ENCODE measurements at places on chromosomes 16 and 17. TPM values are rescaled to one million over a fixed set of nuclear protein-coding genes. Genes with fewer than 3 reads are reported as not detected.

CBX2 gene
- 3.3 TPM for total RNA-seq

CTU2 gene
- 17.5 TPM for total RNA-seq

TEX19 gene
- not detected for total RNA-seq

METTL2A gene
- 18.4 TPM for total RNA-seq

FASN gene
- 28.0 TPM for total RNA-seq

TNK1 gene
- 6.2 TPM for total RNA-seq

GAS2L2 gene
- total RNA-seq: 0.28 TPM

DNA sequence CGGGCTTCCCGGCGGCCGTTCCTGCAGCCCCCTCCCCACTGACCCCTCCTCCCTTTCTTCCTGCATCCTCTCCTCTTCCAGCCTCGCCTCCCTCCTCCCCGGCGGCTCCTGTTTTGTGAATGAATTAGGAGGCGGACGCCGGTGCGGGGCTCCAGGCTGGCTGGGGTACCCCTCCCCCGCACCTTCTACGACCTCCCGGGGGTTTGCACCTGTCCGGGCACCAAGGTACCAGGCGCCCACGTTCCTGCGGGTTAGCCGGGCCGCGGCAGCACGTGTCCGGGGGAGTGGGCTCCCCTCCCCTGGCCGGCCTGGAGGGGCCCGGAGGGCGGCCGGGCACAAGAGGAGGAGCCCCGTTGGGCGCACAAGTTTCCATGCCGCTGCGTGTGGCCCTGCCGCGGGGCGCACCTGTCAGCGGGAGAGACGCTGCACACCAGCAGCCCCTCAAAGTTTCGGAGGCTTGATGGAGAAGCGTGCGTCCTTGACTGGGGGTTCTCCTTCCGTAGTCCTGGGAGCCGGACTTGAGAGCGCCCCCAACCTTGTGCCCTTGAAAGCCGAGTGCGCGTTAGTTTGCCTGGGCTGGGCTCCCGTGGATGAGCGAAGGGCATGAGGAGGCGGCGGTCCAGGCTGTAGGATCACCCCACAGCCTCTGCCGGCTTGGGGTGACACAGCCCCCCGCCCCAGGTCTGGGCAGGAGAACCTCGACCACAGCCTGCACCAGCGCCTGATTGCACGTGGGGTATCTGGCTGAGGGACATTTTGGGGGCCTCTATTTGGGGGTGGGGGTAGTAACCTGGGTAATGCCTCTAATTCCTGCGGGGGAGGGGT is 1.2 kb downstream of the HAS3 start:
- H3K27ac ChIP-seq: no peak overlapping the region
- H3K4me1 ChIP-seq: peaks cover 29% of the 10 kb centered on the region
- peak overlapping the region; percentile 63 for H3K4me3 ChIP-seq
- DNase-seq: no peak
- H3K36me3 ChIP-seq: no peaks in the 10 kb centered on the region
- H3K27me3 ChIP-seq: no peaks in the 10 kb centered on the region

DNA sequence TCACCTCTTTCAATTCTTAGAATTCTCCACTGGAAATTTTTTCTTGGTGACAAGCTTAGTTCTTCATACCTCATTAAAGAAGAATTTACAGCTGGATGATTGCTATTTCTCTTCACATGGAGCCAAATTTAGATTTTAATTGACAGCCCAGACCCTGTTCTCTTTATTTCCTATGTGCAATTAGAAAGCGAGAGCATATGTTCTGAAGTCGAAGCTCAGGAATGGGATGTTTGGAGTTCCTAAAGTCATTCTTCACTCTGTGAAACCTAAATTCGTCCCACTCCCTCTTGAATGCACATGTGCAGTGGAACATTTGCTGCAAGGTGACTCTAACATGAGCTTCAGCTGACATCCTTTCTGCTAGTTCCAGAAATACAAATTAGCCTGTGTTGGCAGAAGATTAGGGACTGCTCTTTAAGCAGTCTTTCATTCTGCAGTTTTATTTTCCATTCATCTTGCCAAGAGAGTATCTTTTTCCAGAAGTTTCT is 129.3 kb upstream of the KCNJ16 start:
- no peaks in the 10 kb centered on the region for H3K36me3 ChIP-seq
- no peaks in the 10 kb centered on the region for H3K4me1 ChIP-seq
- no peaks in the 10 kb centered on the region for H3K27me3 ChIP-seq
- H3K4me3 ChIP-seq: no peak overlapping the region
- H3K27ac ChIP-seq: peak overlapping the region; percentile 2

DNA sequence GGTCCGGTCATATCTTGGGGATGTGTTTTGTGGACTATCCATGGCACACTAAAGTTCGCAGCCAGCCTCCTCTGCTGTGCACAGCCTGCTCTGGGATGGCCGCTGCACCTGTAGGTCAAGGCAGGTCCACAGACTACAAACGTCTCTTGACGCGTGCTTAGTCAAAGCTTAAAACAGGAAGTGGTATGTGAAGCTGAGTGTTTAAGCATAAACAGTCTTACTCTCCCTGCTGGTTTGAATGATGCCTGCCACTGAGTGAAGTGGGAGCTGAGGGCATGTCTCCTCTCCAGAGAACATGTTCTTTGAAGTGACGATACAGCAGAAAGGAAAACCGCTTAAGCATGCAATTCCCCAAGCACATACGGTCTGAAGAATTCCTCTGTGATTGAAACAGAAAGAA is 365.6 kb downstream of the SLC39A11 start:
- no peak overlapping the region for H3K27ac ChIP-seq
- no peak overlapping the region for H3K4me3 ChIP-seq
- H3K36me3 ChIP-seq: no peaks in the 10 kb centered on the region
- H3K27me3 ChIP-seq: no peaks in the 10 kb centered on the region

GRCh38 chr16:10086620-10087019 is 95.6 kb downstream of the GRIN2A start:
- H3K4me3 ChIP-seq: no peak overlapping the region
- peaks cover 4% of the 10 kb centered on the region for H3K4me1 ChIP-seq
- DNase-seq: no peak
- H3K27ac ChIP-seq: no peak overlapping the region
- H3K36me3 ChIP-seq: no peaks in the 10 kb centered on the region

- peak overlapping the region; percentile 61 for H3K4me3 ChIP-seq
- peak; percentile 88 for DNase-seq
- H3K27ac ChIP-seq: peak overlapping the region; percentile 91
- H3K4me1 ChIP-seq: peaks cover 28% of the 10 kb centered on the region
Observed at GRCh38 chr16:3149630-3150345, 15.0 kb downstream of the ZNF213 start.

DNA sequence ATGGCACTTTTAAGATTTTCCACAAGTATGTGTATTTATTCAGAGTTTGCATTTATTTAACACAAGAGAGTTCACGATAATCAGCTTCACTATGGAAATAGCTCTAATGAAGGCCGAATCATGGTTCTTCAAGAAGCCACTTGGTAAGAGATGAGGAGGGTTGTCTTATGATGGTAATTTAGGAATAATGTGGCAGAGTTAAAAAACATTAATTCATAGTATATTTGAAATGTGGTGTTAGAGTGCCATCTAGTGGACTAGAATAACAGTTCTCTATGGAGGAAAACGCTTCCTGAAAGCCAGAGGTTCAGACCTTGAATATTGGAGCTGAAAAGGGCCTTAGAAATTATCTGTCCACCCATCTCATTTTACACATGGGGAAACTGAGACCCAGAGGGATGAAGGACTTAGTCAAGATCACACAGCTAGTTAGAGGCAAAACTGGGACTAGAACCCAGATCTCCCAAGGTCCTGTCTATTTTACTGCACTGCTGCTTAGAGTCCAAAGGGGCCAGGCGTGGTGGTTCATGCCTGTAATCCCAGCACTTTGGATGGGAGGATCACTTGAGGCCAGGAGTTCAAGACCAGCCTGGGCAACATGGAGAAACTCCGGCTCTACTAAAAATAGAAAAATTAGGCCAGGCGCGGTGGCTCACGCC is 33.8 kb upstream of the KPNB1 start:
- DNase-seq: no peak
- H3K4me3 ChIP-seq: no peak overlapping the region
- peaks cover 3% of the 10 kb centered on the region for H3K4me1 ChIP-seq

- peak overlapping the region; percentile 70 for H3K27ac ChIP-seq
- no peak for DNase-seq
- H3K36me3 ChIP-seq: no peaks in the 10 kb centered on the region
- H3K4me3 ChIP-seq: peak overlapping the region; percentile 64
- H3K4me1 ChIP-seq: peaks cover 17% of the 10 kb centered on the region
Observed at GRCh38 chr16:50025537-50025931, 509 bp downstream of the CNEP1R1 start.

DNA sequence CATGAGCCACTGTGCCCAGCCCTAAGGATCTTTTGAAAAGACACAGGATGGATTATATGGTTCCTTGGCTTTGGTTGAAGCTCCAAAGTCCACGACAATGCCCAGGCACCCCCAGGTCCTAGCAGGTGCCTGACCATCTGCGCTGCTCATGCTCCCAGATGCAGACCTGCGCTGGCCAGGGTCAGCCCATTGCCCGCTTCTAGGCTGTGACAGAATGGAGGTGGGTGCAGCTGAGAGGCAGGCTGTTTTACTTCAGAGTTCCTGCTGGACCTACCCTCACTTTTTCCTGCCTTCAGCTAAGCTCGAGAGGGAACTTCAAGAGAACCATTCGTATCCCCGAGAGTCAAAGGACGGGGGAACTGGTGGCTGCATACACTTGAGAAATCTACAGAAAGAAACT is 60.5 kb downstream of the AMFR start:
- H3K27me3 ChIP-seq: no peaks in the 10 kb centered on the region
- no peak overlapping the region for H3K4me3 ChIP-seq
- DNase-seq: no peak
- H3K4me1 ChIP-seq: no peaks in the 10 kb centered on the region
- H3K27ac ChIP-seq: no peak overlapping the region
- peaks cover 7% of the 10 kb centered on the region for H3K36me3 ChIP-seq

- H3K27me3 ChIP-seq: no peaks in the 10 kb centered on the region
- H3K4me3 ChIP-seq: no peak overlapping the region
- H3K27ac ChIP-seq: peak overlapping the region; percentile 96
- DNase-seq: no peak
Observed at GRCh38 chr16:27328937-27329336, 15.2 kb downstream of the IL4R start.

GRCh38 chr16:57277586-57277985 is 6.9 kb downstream of the PLLP start:
- H3K4me3 ChIP-seq: no peak overlapping the region
- peaks cover 11% of the 10 kb centered on the region for H3K4me1 ChIP-seq
- no peak for DNase-seq
- no peaks in the 10 kb centered on the region for H3K36me3 ChIP-seq

DNA sequence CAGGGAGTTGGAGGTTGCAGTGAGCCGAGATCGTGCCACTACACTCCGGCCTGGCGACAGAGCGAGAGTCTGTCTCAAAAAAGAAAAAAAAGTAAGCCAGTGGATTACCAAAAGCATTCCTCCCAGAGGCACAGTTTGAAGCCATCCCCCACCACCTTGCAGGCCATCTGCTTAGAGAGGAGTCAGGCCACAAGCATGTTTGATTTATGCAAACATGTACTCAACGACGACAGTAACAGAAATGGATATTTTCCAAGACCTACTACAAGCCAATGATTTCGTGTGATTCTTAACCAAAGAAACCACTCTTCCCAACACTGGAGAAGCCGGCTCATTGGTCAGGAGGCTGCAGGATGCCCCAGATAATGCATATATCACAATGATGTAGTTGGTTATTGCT is 34.8 kb downstream of the MYH13 start:
- H3K4me1 ChIP-seq: no peaks in the 10 kb centered on the region
- no peak overlapping the region for H3K27ac ChIP-seq
- no peaks in the 10 kb centered on the region for H3K27me3 ChIP-seq

GRCh38 chr17:46195939-46196716 is 2.9 kb upstream of the KANSL1 start:
- peaks cover 14% of the 10 kb centered on the region for H3K4me1 ChIP-seq
- H3K4me3 ChIP-seq: no peak overlapping the region

GRCh38 chr16:4826526-4826925 is 20.6 kb downstream of the GLYR1 start:
- DNase-seq: no peak
- H3K4me1 ChIP-seq: no peaks in the 10 kb centered on the region
- peak overlapping the region; percentile 76 for H3K27ac ChIP-seq

DNA sequence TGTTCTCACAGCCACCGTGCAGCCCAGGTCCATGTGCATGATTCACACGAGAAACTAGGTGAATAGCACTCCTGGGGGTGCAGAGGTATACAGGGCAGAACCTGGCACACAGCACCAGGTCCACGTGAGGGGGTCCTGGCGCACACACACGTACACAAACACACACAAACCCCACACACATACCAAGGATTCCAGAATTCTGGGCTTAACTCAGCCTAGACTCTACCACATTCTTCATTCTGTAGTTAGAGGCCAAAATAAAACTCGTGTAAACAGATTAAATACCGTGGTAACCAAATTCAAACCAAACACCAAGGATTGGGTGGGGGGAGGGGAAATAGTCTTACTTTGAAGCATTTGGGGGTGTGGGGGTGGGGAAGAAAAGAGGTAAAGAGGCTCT is 58.5 kb downstream of the XYLT1 start:
- DNase-seq: no peak
- H3K36me3 ChIP-seq: no peaks in the 10 kb centered on the region
- no peak overlapping the region for H3K27ac ChIP-seq
- peaks cover 12% of the 10 kb centered on the region for H3K4me1 ChIP-seq
- H3K4me3 ChIP-seq: no peak overlapping the region
- H3K27me3 ChIP-seq: no peaks in the 10 kb centered on the region

DNA sequence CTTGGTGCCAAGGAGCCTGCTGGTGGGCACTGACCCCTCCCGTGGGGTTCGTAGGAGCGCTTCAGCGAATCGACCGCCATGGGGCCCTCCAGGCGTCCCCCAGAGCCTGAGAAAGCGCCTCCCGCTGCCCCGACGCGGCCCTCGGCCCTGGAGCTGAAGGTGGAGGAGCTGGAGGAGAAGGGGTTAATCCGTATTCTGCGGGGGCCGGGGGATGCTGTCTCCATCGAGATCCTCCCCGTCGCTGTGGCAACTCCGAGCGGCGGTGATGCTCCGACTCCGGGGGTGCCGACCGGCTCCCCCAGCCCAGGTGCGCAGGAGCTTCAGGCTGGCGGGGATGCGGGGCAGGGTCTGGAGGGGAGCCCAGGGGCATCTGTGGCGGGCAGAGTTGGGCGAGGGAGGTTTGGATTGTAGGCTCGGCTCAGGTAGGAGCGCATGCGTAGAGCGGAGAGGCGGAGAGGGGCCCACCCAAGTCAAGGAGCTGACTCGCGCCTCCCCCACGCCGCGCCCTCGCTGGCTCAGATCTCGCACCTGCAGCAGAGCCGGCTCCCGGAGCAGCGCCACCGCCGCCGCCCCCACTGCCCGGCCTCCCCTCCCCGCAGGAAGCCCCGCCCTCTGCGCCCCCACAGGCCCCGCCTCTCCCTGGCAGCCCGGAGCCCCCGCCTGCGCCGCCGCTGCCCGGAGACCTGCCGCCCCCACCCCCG is 19.8 kb downstream of the FMNL1 start:
- no peak for DNase-seq
- peaks cover 27% of the 10 kb centered on the region for H3K36me3 ChIP-seq
- H3K4me3 ChIP-seq: no peak overlapping the region
- peaks cover 10% of the 10 kb centered on the region for H3K4me1 ChIP-seq
- no peaks in the 10 kb centered on the region for H3K27me3 ChIP-seq

DNA sequence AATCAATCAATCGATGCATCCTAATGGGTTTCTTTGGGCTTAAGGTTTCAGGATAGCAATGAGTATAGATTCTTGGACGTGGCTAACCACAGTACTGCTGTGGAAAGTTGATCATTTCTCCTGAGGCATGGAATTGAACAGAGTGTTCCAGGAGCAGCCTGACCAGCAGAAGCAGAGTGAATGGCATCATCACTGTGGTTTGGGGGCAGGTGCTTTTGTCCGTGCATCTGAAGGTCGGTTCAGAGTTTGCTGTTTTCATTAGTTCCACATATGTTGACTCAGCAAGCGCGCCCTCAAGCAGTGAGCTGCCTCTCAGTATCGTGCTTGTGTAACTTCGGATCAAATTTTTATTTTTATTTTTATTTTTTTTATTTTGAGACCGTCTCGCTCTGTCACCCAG is 24.9 kb downstream of the KIAA0513 start:
- no peak overlapping the region for H3K27ac ChIP-seq
- no peak for DNase-seq
- no peaks in the 10 kb centered on the region for H3K36me3 ChIP-seq
- peaks cover 9% of the 10 kb centered on the region for H3K4me1 ChIP-seq
- H3K27me3 ChIP-seq: no peaks in the 10 kb centered on the region
- H3K4me3 ChIP-seq: no peak overlapping the region
